ENCODE measurements at places on chromosomes 11 and 22. TPM values are rescaled to one million over a fixed set of nuclear protein-coding genes. Genes with fewer than 3 reads are reported as not detected.

GRCh38 chr11:58004664-58005063 is 19.0 kb upstream of the OR9Q1 start:
- peak; percentile 98 for DNase-seq

SCUBE1 gene
- total RNA-seq: not detected

C22orf42 gene
- total RNA-seq: not detected

DNA sequence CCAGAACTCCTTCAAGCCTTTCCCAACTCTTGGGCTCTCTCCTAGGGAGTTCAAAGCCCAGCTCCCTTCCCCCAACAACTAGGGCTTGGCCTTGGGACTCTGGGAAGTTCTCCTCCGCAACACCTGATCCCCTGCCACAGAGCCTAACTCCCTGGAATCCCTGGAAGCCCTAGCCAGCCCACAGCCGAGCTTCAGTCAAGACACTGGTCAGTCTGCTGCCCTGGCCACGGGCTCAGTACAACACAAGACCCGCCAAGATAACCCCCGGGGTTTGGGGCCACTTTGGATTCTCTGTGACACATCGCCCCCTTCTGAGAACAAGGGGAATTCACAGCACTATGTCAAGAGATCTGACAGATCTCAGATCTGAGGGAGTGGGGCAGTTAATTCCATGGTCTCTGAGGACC is 58.3 kb downstream of the SLC22A12 start:
- no peak for DNase-seq

FAM181B gene
- 0.04 TPM for total RNA-seq

- no peak for DNase-seq
Observed at GRCh38 chr11:6813656-6814055, 14.2 kb upstream of the OR6A2 start.

DNA sequence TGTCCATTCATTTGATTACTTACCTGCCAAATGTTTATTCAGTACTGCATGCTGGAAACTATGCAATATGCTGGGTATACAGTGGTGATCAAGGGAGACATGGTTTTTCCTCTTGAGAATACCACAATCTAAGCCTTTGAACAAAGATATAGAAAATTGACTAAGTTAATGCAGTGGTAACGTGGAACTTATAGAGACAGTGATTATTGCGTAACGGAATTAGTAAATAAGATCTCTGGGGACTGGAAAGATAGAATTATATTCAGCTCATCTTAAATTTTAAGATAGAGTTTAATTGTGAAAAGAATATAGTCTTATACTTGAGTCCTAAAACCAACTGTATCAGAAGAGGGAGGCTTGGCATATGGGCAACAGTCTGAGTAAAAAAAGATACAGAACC is 129.5 kb downstream of the UVRAG start:
- no peak for DNase-seq
